Lower leg skin (tissue), 4 donors: ENCODE measurements at places on chromosomes 2 and 18.

- DNase-seq, result no peak
These were observed 90.9 kb upstream of the CDH7 start for GRCh38 chr18:65659912-65660311.

GRCh38 chr2:126719833-126720351 is 63.9 kb downstream of the GYPC start:
- no peak for DNase-seq

- DNase-seq, result no peak
These were observed 114.0 kb downstream of the GATA6 start for GRCh38 chr18:22283397-22283796.

- no peak for DNase-seq
These were observed 25.4 kb upstream of the TMEM131 start for GRCh38 chr2:98020992-98021713.

DNA sequence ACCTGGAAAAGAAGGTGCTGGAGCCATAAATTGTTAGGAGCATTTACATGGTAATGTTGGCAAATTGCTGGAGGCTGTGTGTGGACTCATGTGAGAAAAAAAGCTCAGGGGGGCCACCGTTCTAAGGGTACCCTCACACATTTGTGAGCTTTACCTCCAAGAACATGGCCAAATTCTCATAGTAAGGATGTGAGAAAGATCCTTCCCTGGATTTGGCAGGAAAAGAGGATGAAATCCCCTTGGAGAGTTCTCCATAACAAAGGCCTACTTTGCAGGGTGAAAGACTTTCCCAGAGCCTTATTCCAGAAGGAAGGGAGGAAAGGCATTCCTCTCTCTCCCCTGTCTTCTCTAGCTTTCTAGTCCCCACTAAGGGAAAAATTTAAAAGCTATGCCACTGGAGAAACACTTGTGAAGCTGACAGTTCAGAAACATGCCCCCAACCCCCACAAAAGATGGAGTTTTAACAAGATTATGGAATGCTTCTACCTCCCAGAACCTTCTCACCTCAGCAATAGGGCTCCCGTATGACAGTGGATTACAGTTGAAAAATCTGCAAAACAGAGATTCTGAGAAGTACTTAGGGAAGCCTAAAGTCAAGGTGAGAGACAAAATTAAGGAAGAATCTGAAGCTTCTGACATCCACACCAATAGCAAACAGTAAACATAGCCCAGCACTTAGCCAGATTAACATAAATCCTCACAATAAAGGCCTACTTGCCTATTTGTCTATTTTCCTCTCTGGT is 20.2 kb upstream of the ERMN start:
- no peak for DNase-seq

DNA sequence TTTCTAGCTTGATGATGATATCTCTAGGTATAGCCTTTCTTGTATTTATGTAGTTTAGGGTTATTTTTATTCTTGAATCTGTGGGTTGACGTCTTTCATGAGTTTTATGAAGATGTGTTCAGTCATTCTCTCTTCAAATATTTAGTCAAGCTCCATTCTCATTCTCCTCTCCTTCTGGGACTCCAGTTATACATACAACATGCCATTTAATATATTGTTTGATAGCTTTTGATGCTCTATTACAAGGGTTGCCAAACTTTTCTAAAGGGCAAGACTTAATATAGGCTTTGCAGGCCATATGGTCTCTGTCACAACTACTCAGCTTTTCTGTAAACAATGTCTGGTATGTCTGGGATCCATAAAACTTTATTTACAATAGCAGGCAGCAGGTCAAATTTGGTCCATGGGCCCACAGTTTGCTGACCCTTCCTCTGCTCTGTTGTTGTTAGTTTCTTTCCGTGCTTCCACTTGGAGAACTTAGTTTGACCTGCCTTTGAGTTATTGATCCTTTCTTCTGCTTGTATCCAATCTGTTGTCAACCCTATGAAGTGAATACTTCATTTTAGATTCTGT is 40.6 kb upstream of the GPAT2 start:
- DNase-seq, result no peak

- no peak for DNase-seq
These were observed 63.4 kb downstream of the FAM168B start for GRCh38 chr2:131029812-131030211.

GRCh38 chr2:164430166-164430783 is 191.0 kb downstream of the GRB14 start:
- no peak for DNase-seq

GRCh38 chr2:26144953-26145680 is 27.8 kb upstream of the GAREM2 start:
- DNase-seq, result peak; percentile 38

- no peak for DNase-seq
These were observed 116.2 kb downstream of the ACOXL start for GRCh38 chr2:110848519-110849030.

- DNase-seq, result no peak
These were observed 37.5 kb downstream of the KCNG3 start for GRCh38 chr2:42456126-42456839.

- DNase-seq, result no peak
These were observed 198.9 kb downstream of the AGAP1 start for GRCh38 chr2:235692671-235693171.

- DNase-seq, result no peak
These were observed 825.9 kb upstream of the POU3F3 start for GRCh38 chr2:104028061-104028460.

DNA sequence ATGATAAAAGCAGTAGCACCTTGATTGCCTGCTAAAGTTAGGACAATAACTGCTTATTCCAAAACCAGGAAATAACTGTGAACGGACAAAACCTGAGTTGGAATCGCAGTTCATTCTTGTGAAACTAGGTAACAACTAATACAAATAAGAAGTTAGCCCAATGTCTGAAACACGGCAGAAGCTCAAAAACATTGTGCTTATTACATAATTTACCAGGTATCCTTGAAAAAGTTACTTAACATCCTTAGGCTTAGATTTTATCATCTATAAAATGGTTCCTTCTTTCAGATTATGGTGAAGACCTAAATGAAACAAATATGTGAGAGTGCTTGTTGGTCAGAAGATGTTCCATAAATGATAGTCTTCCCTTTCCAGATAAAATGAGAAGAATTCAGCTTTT is 32.4 kb downstream of the RTN4 start:
- DNase-seq, result no peak

DNA sequence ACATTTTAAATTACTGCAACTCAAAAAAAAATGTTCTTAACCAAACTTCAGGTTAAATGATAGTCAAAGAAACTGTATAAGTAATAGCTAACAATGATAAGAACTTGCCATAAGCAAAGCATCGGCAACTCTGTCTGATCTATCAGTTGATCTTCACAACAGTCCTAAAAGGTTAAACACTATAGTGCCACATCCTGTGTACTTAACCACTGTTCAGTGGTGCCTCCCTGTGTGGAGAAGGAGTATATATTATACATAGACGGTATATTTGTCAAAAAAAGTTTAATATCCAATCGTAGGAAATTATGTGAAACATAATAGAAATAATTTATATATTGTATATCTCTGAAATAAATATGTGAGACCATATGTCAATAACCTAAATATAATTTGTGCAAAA is 13.0 kb downstream of the DTNA start:
- no peak for DNase-seq

DNA sequence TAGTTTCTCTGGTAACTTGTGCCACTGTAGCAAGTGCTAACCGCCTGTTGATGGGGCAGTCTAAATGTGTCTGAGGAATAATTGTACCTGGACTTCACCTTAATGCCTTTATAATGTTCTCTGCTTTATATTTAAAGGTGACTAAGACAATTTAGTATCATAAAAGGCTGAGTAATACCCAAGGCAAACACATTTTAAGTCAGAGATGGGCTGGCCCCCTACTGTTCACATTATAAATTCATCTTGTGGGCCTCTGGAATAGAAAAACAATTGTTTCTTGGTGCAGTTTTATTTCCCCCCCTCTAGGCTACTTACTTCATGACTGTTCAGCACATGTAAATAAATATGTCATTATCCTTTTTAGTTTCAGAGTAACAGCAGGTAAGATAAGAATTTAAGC is 559.3 kb upstream of the PIK3C3 start:
- DNase-seq, result no peak

GRCh38 chr2:14951569-14952285 is 319.2 kb downstream of the LRATD1 start:
- DNase-seq, result no peak

GRCh38 chr2:134703426-134703825 is 15.4 kb downstream of the TMEM163 start:
- DNase-seq, result no peak

DNA sequence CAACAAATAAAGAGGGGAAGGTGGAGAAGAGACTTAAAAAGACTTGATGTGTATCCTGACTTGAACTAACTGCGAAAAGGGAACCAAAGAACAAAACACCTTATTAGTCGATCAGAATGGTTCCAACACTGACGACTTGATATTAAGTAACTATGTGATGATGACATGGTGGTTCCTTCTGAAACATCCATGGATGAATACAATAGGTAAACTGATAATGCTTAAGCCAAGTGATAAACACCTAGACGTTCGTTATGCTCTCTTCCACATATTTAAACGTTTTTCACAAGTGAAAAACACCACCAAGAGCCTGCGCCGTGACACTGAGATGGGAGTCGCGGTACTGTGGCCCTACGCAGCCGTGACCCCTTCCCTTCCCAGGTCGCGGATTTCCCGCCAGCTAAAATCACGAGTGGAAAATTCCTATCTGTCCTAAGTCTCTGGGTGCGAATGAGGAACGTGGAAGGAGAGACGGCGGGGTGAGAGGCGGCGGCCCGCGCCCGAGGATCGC is 797 bp downstream of the TTC32 start:
- DNase-seq, result no peak

DNA sequence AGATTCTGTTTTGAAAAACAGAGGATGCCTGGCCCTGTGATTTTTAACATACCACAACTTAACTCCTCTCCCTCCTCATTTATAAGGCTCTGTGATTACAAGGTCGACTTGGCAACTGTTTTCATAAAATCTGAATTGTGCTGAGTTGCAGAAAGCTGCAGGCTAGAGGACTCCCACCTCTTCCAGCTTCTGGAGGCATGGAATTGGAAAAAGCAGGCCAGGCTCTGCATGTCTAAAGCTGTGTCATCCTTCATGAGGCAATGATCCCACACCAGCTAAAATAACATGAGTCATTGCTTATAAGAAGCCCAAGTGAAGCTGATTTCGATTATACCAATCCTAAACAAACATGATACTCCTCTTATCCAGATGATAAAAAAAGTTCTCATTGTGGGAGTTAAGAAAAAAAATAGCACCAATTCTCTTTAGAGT is 11.7 kb downstream of the ARHGAP28 start:
- peak; percentile 49 for DNase-seq

GRCh38 chr2:19750136-19750535 is 151.6 kb downstream of the TTC32 start:
- DNase-seq, result no peak

DNA sequence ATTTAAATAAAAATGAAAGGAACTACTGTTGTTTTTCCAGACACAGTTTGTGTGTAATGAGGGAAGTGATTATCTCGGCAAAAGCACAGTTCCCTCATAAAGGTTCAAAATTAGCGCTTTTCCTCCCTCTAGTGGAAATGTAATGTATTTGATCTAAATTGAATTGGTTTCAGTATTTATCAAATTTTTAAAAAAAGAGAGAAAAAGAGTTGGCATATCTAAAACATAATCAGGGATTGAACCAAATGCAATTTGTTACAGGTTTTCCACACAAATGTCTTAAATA is 37.5 kb downstream of the CMPK2 start:
- DNase-seq, result no peak

GRCh38 chr2:132415256-132415914 is 1.2 kb upstream of the GPR39 start:
- DNase-seq, result no peak

- DNase-seq, result peak; percentile 85
These were observed 1.6 kb downstream of the SLC66A2 start for GRCh38 chr18:79949697-79950487.
